Hematopoietic multipotent progenitor cell (in vitro differentiated cells): ENCODE measurements at places on chromosomes 16 and 17.

GRCh38 chr17:73182616-73183310 lies 10.1 kb upstream of the COG1 start:
- DNase-seq, result no peak

- peak; percentile 66 for DNase-seq
Observed at GRCh38 chr17:59837308-59838051, 55.3 kb downstream of the TUBD1 start.

DNA sequence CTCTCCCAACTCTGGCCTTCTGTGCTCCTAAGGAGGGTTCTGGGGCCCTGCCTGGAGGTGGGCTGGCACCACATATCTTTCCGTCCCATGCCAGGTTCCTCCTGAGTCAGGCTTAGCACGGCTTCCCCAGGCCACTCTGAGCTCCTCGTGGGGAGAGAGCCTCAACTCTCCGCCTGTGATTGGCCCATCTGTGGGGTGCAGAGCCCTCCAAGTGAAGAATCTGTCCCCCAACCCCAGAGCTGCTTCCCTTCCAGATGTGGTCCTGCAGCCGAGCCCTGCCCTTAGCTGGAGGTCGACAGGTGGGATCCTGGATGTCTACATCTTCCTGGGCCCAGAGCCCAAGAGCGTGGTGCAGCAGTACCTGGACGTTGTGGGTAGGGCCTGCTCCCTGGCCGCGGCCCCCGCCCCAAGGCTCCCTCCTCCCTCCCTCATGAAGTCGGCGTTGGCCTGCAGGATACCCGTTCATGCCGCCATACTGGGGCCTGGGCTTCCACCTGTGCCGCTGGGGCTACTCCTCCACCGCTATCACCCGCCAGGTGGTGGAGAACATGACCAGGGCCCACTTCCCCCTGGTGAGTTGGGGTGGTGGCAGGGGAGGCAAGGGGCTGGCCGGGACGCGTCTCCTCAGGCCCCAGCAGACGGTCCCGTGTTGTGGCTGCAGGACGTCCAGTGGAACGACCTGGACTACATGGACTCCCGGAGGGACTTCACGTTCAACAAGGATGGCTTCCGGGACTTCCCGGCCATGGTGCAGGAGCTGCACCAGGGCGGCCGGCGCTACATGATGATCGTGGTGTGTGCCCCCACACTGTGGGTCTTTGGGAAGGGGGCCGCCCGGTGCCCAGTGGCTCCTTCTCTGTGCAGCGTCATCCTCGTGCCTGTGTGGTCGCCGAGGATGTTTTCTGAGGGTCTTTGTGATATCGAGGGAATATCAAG lies 6.9 kb downstream of the GAA start:
- DNase-seq, result no peak

DNA sequence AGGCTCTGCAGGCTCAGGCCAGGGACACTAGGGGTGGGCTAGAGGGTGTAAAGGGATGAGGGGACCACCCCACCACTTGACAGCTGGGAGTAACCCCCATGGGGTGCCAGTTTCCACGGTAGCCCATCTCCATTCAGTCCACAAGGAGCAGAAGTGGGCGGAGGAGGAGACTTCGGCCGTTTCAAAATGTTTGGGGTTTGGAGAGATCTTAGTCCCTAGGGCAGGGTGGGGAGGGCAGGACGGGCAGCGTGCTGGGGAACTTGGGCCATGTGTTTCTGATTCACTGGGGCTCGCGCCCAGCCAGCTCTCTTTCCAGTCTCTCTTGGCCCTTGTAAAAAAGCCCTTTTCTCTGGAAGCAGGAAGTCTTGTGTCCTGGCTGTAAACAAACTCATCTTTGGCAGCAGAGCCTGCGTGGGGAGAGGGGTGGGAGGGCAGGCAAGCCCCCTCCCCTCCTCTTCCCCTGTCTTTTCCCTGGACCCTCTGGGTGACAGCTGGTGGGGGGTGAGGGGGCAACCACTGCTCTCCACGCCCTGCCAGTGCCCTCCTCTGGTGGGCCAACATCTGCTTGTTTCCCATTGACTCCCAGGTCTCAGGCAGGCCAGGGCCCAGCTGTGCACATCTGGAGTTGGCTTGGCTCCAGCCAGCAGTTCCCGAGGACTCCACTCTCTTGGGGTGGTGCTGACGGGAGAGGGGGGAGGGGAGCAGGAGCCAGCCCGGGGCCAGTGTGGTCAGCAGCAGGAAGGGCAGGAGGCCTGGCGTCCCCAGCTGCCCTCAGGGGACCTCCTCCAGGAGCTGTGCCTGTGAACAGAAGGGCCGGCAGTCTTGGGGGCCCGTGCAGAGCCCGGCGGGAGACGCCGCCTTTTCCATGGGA lies 8.1 kb downstream of the CYGB start:
- DNase-seq, result no peak

- DNase-seq, result no peak
Observed at GRCh38 chr16:53166099-53166498, 111.3 kb downstream of the CHD9 start.

GRCh38 chr16:72568502-72568901 lies 396.5 kb upstream of the PMFBP1 start:
- no peak for DNase-seq

GRCh38 chr17:1328437-1328836 lies 49.0 kb downstream of the TRARG1 start:
- DNase-seq, result no peak

- DNase-seq, result no peak
Observed at GRCh38 chr16:67825119-67825518, 17.0 kb upstream of the THAP11 start.

- DNase-seq, result no peak
Observed at GRCh38 chr17:61556224-61557188, 34.5 kb downstream of the NACA2 start.

GRCh38 chr17:8837563-8838075 lies 29.9 kb downstream of the PIK3R6 start:
- no peak for DNase-seq

DNA sequence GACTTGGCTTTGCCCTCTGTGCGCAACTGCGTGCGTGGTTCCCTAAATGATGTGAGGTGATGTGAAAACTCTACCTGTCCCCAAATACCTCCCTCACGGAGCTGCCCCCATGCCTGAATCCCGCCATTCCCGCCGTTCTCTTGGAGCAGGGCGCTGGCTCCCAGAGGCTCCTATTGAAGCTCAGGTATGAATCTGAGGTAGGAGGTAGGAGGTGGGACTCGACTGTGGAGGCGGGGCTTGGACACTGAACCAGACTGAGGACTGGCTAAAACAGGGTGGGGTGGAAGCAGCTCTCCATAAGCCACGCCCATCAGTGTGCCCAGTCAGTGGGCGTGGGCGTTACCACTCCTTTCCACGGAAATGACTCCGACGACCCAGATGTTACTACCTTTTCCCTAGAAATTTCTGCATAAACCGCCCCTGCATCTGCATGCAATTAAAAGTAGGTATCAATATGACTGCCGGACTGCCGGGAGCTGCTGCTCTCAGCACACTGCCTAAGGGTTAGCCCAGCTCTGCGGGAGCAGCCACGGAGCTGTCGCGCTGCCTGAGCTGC lies 41.0 kb downstream of the FOXL1 start:
- no peak for DNase-seq

DNA sequence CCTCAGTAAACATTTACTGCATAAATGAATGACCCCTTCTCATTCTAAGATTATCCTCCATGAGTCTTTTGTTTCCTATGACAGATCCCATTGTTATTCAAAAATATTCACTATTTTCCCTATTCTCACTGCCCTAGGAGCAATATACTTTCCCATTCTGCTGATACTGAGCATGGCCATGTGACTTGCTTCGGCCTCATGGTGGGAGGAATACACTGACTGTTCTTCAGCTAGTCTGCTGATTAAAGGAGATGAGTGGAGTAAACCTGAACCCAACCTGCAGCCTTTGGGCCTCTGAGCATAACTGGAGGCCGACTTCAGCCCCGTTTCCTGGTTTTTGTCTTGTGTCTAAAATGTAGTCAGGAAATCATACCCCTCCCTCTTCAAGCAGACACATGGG lies 531.8 kb upstream of the SALL1 start:
- no peak for DNase-seq

GRCh38 chr16:27195941-27196595 lies 7.3 kb upstream of the KDM8 start:
- no peak for DNase-seq

GRCh38 chr16:1026784-1027500 lies 45.4 kb downstream of the SOX8 start:
- no peak for DNase-seq

- no peak for DNase-seq
Observed at GRCh38 chr17:27927781-27928180, 34.6 kb upstream of the LYRM9 start.

- no peak for DNase-seq
Observed at GRCh38 chr16:48816393-48816792, 206.4 kb upstream of the N4BP1 start.

GRCh38 chr17:50265212-50265611 lies 9.1 kb upstream of the TMEM92 start:
- no peak for DNase-seq

DNA sequence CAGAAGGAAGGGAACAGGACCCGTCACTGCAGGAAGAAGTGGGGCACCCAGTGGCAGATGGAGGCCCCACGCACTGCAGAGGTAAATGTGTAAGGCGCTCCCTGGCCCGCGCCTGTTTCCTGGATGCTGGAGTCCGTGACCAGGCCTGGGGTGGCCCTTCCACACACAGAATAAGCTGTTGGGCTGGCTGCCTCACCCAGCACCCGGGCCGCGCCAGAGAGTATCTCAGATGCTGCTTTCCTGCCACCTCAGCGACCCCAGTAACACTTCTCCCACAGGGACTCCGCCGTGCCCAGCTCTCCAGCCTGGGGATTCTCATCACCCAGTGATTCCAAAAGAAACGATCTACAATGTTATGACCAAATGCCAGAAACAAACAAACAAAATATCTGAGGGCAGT lies 1993.1 kb downstream of the TP53TG3F start:
- no peak for DNase-seq

GRCh38 chr16:1688807-1689560 lies 10.9 kb downstream of the JPT2 start:
- DNase-seq, result no peak

GRCh38 chr17:75549246-75550138 lies 24.0 kb downstream of the LLGL2 start:
- DNase-seq, result no peak

DNA sequence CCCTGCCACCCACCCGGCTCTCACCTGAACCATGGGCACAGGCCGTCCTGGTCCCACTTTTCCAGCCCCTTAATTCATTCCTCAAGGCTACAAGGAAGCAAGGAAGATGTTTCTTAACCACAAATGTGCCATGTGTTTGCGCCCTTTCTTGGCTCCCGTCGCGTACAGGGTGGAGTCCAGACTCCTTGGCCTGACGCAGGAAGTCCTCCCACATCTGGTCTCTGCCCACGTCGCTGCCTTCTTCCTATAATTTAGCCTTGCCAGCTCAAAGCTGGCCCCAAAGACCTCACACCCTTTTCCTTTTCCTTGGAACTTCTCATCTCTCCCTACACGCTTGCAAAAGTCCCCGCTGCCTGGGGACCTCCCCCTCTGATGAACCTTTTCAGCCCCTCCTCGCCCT lies 38.8 kb upstream of the BHLHA9 start:
- DNase-seq, result no peak

DNA sequence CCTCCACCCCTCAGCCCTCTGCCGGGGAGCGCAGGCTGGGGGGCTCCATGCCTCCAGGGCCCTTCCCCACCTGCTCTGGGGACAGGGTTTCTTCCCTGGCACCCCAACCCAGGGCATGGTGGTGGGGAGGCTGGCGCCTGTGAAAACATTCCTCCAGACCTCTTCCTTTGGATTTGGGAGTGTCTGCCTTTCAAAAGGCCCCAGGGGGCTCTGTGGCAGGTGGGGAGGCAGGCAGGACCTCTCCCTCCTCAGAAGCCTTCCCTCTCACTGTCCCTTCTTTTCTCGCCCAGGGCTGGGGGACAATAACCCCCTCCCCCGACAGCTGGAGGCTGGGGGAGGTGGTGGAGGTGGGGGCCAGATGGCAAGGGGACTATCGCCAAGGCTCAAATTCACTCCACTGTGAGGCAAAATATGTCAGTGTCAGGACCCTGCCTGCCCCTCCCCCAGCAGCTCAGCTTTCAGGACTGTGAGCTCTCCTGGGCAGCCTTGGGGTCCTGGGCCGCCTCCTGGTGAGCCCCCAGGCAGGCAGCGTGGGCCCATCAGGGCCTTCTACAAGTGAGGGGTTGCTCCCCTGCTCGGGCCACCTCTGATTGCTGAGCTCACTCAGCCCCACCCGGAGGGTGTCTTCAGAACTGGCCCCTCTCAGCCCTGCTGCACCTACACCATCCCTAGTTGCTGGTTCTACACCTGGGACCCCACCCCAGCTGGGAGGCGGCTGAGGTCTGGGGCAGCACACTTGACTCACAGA lies 1.8 kb downstream of the CDH15 start:
- no peak for DNase-seq

DNA sequence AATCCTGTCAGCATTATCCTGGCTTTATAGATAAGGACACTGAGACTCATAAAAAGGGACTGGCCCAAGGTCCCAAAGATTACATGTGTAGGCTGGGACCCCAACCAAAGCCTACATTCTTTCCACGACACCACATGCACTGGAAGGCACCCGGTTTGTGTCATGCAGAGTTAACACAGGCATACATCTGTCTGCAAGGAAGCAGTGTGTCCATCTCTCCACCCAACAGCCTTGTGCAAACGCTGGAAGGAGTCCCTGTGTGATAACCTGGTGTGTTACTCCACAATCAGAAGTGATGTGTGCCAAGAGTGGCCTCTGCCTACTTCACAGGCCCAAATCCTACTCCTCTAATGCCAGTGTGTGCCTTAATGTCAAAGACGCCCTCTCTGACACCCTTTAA lies 139.8 kb downstream of the PARN start:
- no peak for DNase-seq
